GM03348 (cell line): ENCODE measurements at places on chromosomes 3 and 15.
A peak's percentile ranks its signal among the peaks of the same experiment; 100 is the strongest.

DNA sequence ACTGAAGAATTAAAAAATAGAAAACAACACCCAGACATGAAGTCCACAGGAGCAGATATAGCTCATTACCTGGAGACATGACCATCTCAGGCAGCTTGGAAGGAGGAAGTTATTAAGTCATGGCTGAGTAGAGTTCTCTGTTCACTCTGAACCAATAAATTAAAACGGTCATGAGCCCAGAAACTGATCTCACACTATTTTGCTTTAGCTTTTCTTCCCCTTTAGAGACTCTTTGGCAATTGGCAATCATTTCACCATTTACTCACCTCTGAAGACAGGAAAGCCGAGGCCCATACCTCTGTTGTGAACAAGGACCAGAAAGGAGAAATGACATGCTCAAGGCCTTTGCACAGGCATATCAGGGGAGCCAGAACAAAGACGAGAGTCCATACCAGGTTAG, 26.6 kb downstream of the CLDN18 start:
- DNase-seq = no peak

DNA sequence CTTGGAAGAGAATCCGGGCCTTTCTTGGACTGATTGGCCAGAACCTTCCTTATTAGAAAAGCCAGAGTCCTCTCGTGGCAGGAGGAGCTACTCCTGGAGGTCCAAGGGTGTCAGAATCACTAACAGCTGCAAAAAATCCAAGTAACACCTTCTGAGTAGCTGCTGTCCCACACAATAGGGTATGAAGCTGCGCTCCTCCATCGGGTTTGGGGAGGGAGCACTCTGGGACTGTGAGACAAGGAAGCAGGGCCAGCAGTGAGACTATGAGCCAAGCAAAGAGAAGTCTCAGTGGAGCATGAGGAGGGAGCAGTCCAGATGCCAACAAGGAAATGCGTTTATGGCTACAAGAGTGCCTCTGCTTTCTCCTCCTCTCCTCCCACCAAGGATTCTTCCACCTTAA, 21.7 kb downstream of the SEMA3G start:
- DNase-seq = no peak

DNA sequence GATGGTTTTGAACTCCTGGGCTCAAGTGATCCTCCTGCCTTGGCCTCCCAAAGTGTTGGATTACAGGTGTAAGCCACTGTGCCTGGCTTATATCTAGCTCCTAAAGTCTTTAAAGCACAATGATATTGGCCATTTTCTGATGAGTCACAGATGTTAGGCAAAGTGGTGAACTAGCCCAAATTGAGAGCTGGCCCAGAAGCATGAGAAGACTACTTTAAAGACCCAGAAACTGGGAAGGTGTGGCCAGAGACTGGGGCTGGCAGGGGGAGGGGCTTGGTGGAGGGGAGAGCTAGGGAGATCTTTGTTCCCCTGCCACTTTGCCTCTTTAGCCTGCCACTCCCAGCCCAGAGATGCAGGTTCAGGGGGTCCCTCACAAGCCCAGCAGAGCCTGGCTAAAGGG, 21.6 kb downstream of the CHRNA3 start:
- no peak for DNase-seq

DNA sequence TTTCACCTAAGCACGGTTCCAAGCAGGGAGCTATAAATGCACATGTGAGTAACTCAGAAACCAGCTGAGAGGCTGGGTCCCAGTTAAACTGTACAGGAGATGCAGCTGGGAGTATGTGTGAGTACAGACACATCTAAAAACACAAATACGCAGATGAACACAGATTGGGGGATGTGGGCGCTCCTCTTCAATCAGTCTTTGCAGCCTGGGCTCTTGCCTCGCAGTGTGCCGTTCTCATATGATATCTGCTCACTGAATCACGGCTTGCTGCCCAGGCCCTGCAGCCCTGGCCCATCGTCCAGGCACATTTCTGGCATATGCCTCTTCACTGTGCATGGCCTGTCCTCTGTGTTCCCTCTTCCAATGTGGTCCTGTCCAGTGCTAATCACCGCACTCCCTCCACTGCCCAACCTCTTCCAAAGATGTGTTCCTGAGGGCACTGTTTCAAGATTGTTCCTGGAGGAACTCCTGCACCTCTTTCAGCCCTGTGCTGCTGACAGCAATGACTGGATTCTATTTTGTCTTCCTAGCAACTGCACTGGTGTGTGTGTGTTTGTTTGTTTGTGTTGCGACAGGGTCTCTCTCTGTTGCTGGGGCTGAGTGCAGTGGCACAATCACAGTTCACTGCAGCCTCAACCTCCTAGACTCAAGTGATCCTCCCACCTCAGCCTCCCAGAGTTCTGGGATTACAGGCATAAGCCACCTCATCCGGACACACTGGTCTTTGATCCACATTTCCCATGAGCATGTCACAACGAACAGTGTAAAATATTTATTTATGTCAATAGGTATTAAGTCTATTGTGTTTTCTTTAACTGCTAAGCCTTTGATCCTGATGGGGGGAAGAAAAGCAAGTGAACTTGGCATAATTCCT, 17.0 kb downstream of the CA12 start:
- no peak for DNase-seq

DNA sequence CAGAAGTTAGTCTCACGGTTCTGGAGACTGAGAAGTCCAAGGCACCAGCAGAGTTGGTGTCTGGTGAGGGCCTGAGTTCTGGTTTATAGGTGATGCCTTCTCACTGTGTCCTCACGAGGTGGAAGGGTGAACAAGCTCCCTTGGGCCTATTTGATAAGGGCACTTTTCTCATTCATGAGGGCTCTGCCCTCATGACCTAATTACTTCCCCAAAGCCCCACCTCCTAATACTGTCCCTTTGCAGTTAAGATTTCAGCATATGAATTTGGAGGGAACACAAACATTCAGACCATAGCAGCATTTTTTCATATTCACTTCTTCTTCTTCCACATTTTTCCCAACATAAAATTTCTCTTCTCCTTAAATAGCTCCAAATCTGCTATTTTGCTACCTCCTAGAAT, 41.5 kb downstream of the TMEM41A start:
- DNase-seq = no peak

DNA sequence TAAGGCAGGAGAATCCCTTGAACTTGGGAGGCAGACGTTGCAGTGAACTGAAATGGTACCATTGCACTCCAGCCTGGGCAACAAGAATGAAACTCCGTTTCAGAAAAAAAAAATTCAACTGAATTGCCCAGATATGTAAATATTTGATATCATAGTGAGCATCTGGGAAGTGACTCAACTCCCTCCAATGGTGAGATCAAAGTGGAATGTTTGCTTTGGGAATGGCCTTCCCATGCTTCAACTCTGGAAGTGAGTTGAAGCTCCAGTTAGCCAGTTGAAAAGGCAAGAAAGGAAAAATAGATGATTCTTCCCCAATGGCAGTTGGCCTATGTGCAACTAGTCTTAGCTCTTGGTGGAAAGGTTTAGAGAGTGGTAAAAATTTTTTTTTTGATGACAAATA, 131.6 kb upstream of the CMC1 start:
- DNase-seq = no peak

DNA sequence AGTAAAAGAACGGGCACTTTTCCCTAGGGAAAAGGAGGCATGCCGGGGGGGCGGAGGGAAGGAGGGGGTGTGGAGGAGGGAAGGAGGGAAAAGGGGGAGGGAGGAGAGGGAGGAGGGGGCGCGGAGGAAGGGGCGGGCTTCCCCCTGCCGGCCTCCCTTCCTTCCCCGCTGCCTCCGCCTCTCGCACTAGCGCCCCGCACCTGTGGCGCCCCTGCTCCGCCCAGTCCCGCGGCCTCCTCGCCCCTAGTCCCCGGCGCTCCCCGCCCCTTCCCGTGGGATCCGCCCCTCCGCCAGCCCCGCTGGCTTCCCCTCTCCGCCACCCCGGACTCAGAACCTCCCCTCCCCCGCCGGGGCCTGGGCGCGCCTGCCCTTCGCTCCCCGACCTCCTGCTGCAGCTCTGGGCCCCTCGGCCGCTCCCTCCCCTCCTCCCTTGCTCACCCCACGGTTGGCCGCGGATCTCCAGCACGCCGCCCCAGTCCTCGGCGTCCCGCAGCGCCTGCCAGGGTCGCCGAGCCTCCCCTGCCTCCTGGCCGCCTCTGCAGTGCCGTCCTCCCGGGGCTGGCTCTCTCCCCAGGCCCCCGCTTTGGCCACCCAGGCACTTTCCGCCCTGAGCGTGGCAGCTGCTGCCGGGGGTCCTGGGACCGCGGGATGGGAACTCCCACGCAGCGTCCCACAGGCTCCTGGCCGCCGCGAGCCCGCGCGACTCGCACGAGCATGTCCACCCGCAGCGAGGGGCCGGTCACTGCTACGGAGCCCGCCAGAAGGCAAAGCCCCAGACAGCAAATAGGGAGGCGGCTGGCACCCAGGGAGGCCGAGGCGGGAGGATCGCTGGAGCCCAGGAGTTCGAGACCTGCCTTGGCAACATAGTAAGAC, 147.4 kb downstream of the TJP1 start:
- peak; percentile 85 for DNase-seq

DNA sequence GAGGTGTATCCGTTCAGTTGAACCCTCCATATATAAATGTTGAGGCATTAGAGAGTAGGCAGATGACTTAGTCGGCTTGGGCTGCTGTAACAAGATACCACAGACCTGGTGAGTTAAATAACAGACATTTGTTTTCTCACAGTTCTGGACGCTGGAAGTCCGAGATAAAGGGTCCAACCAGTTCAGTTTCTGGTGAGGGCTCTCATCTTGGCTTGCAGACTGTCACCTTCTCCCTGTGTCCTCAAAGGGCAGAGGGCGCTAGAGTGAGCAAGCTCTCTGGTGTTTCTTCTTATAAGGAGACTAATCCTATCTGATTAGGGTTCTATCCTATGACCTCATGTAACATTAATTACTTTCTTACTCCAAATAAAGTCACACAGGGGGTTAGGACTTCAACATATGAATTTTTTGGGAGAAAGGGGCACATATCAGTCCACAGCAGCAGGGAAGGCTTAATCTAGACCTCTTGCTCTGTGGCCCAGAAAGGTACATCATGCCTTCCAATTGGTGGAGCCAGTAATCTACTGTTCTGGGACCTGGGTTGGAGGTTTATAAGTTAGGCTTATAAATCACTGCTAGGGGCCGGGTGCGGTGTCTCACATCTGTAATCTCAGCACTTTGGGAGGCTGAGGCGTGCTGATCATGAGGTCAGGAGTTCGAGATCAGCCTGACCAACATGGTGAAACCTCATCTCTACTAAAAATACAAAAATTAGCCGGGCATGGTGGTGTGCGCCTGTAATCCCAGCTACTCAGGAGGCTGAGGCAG, 26.3 kb upstream of the SLC28A2 start:
- DNase-seq = no peak

DNA sequence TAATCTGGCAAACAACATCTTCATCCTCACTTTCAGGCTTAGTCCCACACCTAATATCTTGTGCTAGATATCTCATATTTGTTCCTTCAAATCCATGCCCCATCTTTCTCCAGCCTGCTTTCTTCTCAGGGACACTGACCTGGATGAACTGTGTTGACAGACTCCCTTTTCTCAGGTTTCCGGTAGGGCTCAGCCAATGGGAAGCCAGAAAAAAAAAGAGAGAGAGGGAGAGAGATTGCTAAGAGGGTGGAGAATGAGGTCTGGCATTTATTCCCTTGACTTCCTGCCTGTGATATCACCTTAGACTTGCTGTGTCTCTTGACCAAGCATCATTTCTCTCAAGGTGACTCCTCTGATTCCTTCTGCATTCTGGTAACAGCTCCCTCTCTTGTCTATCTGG, 145.6 kb upstream of the ABI3BP start:
- no peak for DNase-seq
